ENCODE measurements at places on chromosomes 12 and 14.

- DNase-seq: no peak
These were observed 132.8 kb upstream of the CPM start for GRCh38 chr12:69065775-69066174.

DNA sequence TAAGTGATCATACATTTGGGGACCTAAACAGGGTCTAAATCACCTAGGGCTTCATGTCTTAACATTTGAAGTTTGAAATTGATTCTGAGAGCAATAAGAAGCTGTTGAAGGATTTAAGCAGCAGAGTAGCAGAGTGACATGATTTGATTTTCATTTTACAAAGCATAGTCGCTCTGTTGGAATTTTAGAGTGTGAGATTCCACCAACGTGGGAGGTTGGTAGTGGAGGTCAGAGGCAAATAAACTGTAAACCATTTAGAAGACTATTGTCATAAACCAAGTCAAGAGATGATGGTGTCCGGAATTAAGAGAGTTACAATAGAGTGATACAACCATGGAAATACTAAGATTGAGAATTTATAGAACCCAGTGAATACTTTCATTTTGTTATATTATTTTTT is 52.7 kb upstream of the ZDHHC17 start:
- DNase-seq: no peak

DNA sequence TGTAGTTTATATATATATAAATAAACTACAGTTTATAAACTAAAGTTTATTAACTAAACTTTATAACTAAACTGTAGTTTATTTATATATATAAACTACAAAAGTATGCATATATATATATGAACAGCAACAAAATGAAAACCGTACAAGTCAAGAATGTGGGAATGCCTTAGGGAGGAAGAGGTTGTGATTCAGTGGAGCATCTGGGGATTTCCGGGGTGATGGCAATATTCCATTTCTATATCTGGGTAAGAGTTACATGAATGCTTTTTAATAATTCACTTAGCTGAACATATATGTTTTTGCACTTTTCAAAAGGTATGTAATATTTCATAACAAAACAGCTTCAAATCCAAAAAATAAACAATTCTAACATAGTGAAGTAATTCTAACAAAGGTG is 30.1 kb upstream of the CAND1 start:
- DNase-seq: no peak

DNA sequence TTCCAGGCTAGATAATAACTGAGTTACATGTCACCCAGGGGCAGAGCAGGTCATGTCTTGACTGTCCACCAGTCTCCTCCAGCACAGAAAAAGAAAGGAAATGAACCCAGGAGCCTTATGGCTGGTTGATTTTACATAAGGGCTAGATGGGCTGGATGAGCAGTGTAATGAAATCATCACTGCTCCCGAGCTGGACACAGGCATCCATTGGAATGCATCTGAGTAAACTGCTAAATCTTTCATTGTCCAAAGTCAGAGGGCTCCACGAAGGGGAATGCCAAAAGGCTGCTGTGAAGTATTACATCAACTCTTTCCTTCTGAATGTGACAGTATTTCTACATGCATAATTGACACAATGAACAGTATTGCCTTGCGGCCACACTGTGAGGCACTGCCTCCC is 30.1 kb upstream of the TSPAN11 start:
- DNase-seq: no peak

Data from activated CD4-positive, alpha-beta T cell treated with anti-CD3 and anti-CD28 coated beads for 1 hour (primary cell).